ENCODE measurements at places on chromosomes 1 and 21.

GRCh38 chr1:4517186-4517954, 137.0 kb upstream of the AJAP1 start:
- no peak for DNase-seq

- no peak for DNase-seq
These were observed 39.6 kb upstream of the VN1R5 start for GRCh38 chr1:247216261-247216660.

DNA sequence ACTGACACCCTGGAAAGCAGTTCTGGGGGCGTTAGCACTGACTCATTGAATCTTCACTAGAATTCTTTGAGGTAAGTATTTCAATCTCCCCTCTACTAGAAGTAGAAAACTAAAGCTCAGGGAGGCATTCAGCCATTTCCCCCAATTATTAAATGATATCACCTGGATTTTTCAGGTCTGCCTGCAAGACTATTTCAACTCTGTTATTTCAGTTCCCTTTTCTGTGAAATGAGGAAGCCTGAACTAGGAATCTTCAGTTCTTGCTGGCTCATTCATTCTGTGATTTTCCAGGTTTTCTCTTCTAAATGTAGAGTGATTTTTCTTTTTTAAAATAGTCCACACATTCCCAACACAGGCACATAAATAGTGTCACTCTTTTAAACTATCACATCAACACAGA, 337.0 kb upstream of the NR5A2 start:
- no peak for DNase-seq

DNA sequence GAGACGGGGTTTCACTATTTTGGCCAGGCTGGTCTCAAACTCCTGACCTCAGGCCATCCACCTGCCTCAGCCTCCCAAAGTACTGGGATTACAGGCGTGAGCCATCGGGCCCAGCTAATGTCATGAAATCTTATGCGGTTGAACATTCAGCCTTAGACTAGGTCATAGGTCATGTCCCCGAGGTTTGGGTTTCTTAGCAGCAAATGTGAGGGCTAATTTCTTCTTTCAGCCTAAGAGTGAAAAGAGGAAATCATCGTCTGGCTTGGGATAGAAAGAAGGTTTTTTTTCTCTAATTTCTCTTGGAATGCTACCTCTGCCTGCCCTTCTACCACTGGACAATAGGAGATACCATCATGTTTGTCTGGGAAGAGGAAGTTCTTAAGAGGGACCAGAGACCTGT, 18.0 kb upstream of the PIK3CD start:
- DNase-seq, result no peak

- DNase-seq, result no peak
These were observed 564.2 kb downstream of the SMYD3 start for GRCh38 chr1:245942856-245943255.

DNA sequence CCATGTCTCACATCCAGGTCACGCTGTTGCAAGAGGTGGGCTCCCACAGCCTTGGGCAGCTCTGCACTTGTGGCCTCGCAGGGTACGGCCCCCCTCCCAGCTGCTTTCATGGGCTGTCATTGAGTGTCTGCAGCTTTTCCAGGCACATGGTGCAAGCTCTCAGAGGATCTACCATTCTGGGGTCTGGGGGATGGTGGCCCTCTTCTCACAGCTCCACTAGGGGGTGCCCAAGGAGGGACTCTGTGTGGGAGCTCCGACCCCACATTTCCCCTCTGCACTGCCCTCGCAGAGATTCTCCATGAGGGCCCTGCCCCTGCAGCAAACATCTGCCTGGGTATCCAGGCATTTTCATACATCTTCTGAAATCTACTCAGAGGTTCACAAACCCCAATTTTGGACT, 219.4 kb downstream of the LRRC7 start:
- no peak for DNase-seq

GRCh38 chr1:235979176-235979575, 85.7 kb downstream of the NID1 start:
- DNase-seq, result no peak
